ENCODE measurements at places on chromosomes 3 and 15.
A peak's percentile ranks its signal among the peaks of the same experiment; 100 is the strongest.

GRCh38 chr3:100274361-100274760, 13.6 kb downstream of the TBC1D23 start:
- no peak for DNase-seq

DNA sequence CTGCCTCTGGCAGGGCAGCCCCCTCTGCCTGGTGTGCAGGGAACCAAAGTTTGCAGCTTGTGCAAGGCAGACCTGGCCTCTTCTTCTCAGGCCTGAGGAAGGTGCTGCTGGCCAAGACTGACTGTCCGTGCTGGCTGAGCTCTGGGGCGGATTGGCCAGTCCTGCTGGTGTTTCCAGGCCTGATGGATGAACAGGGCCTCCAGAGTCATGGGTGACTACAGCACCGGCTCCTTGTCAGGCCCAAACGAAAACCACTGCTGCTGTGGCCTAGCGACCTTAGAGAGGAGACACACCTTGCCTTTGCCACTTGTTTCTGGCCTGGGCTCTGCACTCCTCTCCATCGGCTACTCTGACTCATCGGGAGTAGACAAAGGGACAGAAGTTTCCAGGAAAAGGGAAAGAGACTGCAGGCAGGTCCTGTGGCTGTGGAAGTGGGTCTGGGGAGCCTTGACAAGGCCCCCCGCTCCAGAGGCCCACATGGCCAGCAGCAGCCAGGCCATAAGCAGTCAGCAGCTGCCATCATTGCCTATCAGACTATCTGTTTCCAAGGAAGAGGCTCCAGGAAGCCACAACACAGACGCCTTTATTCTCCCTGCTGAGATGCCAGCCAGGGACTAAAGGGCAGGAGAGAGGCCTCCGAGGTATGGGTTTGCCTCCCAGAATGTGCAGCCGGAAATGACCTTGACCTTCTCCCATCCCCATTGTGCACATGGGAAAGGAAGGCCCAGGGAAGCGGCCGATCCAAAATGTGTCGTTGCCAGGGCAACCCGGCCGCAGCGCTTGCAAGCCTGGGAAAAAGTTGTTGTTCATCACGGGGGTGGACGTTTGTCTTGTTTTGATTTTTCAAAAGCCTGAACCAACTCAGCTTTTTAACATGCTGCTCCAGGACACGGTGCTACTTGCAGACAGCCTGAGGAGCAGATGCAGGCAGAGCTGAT, 160.5 kb downstream of the CHSY1 start:
- peak; percentile 66 for DNase-seq

- DNase-seq, result no peak
These were observed 42.6 kb upstream of the TRIM42 start for GRCh38 chr3:140635276-140635675.

DNA sequence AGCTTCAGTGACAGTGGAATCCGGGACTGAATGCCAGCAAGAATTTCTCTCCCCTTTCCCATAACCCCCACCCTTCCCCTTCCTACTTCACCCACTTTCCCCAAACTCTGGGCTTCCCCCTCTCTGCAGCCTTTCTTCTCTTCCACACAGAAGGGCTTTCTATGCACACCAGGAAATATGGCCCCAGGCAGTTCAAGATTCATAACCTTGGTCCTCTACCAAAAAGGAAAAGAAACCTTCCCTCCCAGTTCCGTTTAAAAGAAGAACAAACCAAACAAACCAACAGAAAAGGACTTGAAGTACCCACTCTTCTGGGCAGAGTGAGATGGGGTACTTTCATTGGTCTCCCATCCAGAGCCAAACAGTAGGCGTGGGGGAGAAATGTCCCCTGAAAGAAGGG, 68.8 kb upstream of the ABHD2 start:
- DNase-seq, result no peak

GRCh38 chr3:46725621-46726314, 8.1 kb upstream of the PRSS50 start:
- no peak for DNase-seq

DNA sequence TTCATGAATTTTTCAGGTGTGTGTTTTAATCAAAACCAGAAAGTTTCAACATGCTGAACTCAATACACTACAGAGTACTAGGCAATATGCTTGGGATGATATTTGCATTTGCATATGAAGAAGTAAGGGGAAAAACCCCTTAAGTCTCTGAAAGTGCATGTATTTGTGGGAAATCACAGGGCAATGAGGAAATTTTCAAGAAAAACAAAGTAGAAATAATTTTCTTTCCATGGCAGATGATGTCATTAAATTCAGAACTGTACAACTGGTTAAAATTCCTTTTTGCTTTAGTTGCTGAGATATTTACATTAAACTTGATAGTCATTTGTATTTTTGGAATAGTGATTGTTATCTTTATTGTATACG, 294.0 kb upstream of the TBC1D5 start:
- DNase-seq, result no peak

- DNase-seq, result peak; percentile 55
These were observed 15.6 kb downstream of the TMEM158 start for GRCh38 chr3:45210308-45211041.

GRCh38 chr3:119751423-119751822, 30.5 kb upstream of the NR1I2 start:
- DNase-seq, result no peak

- no peak for DNase-seq
These were observed 78.8 kb upstream of the PRR23C start for GRCh38 chr3:139123377-139124095.

All from hindlimb muscle (tissue), 1 donor.